ENCODE measurements at places on chromosomes 2 and 18.

- no peak for DNase-seq
Measured at GRCh38 chr2:136213836-136214235, 95.9 kb upstream of the CXCR4 start.

GRCh38 chr2:101521487-101521886 lies 46.6 kb upstream of the RFX8 start:
- no peak for DNase-seq

DNA sequence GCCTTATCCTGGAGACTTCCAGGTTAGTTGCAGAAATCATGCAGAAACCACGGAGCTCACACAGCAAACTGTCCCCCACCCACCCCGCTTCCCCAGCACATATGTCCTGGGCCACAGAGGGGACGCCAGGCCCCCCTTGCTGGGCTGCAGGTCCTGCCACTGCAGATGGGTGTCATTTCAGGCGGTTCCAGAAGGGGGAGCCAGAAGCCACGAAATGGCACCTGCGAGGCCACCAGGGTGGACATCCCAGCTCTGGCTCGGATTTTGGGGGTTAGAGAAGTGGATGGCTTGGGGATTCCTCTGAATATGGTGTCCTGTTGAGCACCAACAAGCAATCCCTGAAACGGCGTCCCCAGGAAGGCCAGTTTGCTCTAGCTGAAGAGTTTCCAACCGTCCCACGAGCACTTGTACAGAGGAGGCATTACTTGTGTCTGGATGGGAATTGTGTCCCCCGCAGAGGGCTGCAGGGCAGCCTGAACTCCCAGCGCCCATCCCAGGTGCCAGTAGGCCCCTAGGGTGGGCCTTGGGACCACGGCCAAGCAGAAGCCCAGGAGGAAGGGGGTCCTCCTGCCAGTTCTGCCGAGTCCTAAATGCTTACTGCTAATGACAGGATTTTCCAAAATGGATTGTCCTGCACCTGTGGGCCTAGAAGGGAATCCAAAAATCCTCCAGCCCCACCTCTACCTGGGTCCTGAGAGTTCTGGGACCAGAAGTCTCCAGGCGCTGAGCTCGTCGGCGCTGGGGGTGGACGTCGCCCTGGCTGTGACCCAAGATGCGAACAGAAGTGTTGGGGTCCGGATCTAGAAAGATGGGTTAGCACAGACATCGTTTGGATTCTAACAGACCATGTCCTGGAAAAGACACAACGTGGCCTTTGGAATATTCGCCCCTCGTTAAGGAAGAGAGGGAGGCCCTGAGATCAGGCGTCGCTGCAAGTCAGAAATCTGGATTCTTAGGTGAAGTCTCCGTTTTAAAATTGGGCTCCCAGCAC lies 14.6 kb upstream of the NFATC1 start:
- DNase-seq: no peak

DNA sequence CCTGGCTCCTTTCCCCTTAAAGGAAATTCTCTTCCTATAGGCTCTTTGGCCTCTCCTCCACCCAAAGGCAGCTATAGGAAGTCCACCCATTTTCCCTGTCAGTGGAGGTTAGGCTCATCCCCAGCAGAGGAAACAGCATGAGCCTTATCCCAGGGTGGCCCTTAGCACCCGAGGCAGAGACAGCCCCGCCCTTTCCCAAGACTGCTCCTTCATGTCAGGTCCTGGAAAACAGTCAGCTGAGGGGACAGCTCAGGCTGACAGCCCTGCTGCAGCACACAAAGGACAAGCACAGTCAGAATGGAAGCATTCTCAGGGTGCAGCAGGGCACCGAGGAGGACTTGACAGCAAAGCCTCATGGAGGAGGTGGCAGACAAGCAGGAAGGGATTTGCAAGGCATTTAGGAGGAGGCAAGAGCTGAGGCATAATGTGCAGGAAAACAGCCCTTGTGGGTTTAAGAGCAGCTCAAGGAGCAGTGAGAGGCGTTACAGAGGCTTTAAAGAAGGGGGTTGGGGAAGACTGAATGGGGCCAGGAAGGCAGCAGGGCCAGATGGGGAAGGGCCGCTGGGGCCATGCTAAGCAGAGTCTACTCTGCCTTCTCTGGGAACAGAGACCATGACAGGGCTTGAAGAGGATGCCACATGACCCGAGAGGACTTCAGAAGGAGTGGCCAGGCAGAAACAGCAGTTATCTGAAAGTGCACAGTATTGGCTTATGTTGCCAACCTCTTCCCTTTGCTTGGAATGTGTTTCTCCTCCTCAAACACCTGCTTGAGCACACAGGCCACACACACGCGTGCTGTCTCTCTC lies 216.6 kb downstream of the SH3BP4 start:
- no peak for DNase-seq

GRCh38 chr2:20419007-20419576 lies 27.8 kb upstream of the RHOB start:
- no peak for DNase-seq

DNA sequence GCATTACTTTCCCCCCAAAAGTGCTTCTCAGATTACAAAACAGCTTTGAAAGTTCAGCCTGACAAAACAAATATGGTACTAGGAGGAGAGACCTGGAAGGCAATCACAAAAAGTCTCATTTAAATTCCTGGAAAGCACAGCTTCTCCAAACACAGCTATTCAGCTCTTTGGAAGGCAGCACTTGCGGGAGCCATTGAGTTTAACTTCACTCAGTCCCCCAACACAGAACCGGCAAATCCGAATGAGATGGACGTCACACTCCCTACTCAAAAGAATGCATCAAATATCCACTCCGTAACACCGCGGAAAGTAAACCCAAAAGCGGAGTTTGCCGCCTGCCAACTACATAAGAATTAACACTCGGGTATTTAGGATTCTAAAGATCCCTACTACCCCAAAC lies 638 bp downstream of the ST6GAL2 start:
- no peak for DNase-seq

- no peak for DNase-seq
Measured at GRCh38 chr2:129129087-129129486, 810.4 kb upstream of the HS6ST1 start.

GRCh38 chr18:57984490-57985115 lies 59.4 kb upstream of the NEDD4L start:
- DNase-seq: no peak
